Thoracic aorta endothelial cell (primary cell): ENCODE measurements at places on chromosomes 1 and 21. TPM values are rescaled to one million over a fixed set of nuclear protein-coding genes. Genes with fewer than 3 reads are reported as not detected.

Gene ASAP3
- total RNA-seq: 5.2 and 9.7 TPM in 2 replicates

Gene SPATA45
- total RNA-seq: not detected in 2 replicates

Gene CD1C
- not detected in 2 replicates for total RNA-seq

Gene RPE65
- not detected in 2 replicates for total RNA-seq

Gene TRIM45
- 0.93 and 1.4 TPM in 2 replicates for total RNA-seq

Gene SPRR2G
- total RNA-seq: not detected in 2 replicates

Gene TAL1
- 35.5 and 36.8 TPM in 2 replicates for total RNA-seq

Gene PLA2G4A
- total RNA-seq: 17.8 and 52.8 TPM in 2 replicates

Gene C1orf116
- total RNA-seq: not detected in 2 replicates

Gene GAS5
- 362 and 423 TPM in 2 replicates for total RNA-seq

Gene LCE2A
- not detected in 2 replicates for total RNA-seq

Gene NPL
- 1.3 and 1.7 TPM in 2 replicates for total RNA-seq

Gene LCE1D
- total RNA-seq: not detected in 2 replicates

Gene NID1
- 70.4 and 82.3 TPM in 2 replicates for total RNA-seq

Gene NBPF11
- 5.3 TPM in 2 replicates for total RNA-seq

Gene DOP1B
- 12.2 and 15.4 TPM in 2 replicates for total RNA-seq

Gene NBPF6
- not detected in 2 replicates for total RNA-seq

Gene ZNF648
- not detected in 2 replicates for total RNA-seq

Gene ELAPOR1
- 0.53 and 1.0 TPM in 2 replicates for total RNA-seq

Gene FOXO6
- total RNA-seq: 0.14 and 0.66 TPM in 2 replicates

Gene CTSS
- total RNA-seq: 32.7 and 35.2 TPM in 2 replicates

Gene TDRD5
- total RNA-seq: not detected in 2 replicates

Gene ATP1A4
- total RNA-seq: not detected in 2 replicates

Gene ATP6V1G3
- not detected in 2 replicates for total RNA-seq

Gene SNIP1
- 16.8 and 18.8 TPM in 2 replicates for total RNA-seq

Gene TMEM240
- 3.5 and 4.0 TPM in 2 replicates for total RNA-seq

Gene MPL
- 0.07 TPM in 1 of 2 replicates, not detected in the other for total RNA-seq

Gene WNT9A
- total RNA-seq: 1.1 and 2.7 TPM in 2 replicates

Gene RCOR3
- 29.4 and 29.7 TPM in 2 replicates for total RNA-seq

Gene ANGPTL3
- 0.07 TPM in 1 of 2 replicates, not detected in the other for total RNA-seq

Gene ZYG11A
- total RNA-seq: 1.1 and 1.2 TPM in 2 replicates

Gene NUCKS1
- total RNA-seq: 242 and 392 TPM in 2 replicates

Gene TNFSF4
- 33.5 and 90.3 TPM in 2 replicates for total RNA-seq

Gene RIIAD1
- total RNA-seq: not detected in 2 replicates

Gene CFAP74
- total RNA-seq: not detected in 2 replicates

Gene PGLYRP3
- not detected in 2 replicates for total RNA-seq

Gene C1orf141
- not detected in 2 replicates for total RNA-seq

Gene PTPN14
- total RNA-seq: 116 and 153 TPM in 2 replicates

Gene CCDC185
- not detected in 2 replicates for total RNA-seq

Gene PCSK9
- 0.07 TPM in 1 of 2 replicates, not detected in the other for total RNA-seq

Gene TFF2
- total RNA-seq: not detected in 2 replicates

Gene RHD
- not detected in 2 replicates for total RNA-seq

Gene TMIGD3
- 0.27 TPM in 1 of 2 replicates, not detected in the other for total RNA-seq

Gene MROH9
- total RNA-seq: not detected in 2 replicates

Gene SPRR4
- total RNA-seq: not detected in 2 replicates

Gene TSSK3
- total RNA-seq: 0.27 and 0.65 TPM in 2 replicates

Gene C4BPA
- total RNA-seq: not detected in 2 replicates

Gene MMEL1
- total RNA-seq: 1.1 and 3.5 TPM in 2 replicates

Gene BSND
- total RNA-seq: not detected in 2 replicates

Gene SLC44A5
- 12.5 and 14.6 TPM in 2 replicates for total RNA-seq

Gene CELA2B
- total RNA-seq: not detected in 2 replicates

Gene RLF
- total RNA-seq: 31.2 and 35.4 TPM in 2 replicates

Gene FNDC7
- total RNA-seq: not detected in 2 replicates
